ENCODE measurements at places on chromosomes 6 and 20.

- no peak for DNase-seq
These were observed 127.5 kb downstream of the RIN2 start for GRCh38 chr20:19885594-19885938.

GRCh38 chr6:165621940-165622339 is 41.1 kb downstream of the PDE10A start:
- no peak for DNase-seq

DNA sequence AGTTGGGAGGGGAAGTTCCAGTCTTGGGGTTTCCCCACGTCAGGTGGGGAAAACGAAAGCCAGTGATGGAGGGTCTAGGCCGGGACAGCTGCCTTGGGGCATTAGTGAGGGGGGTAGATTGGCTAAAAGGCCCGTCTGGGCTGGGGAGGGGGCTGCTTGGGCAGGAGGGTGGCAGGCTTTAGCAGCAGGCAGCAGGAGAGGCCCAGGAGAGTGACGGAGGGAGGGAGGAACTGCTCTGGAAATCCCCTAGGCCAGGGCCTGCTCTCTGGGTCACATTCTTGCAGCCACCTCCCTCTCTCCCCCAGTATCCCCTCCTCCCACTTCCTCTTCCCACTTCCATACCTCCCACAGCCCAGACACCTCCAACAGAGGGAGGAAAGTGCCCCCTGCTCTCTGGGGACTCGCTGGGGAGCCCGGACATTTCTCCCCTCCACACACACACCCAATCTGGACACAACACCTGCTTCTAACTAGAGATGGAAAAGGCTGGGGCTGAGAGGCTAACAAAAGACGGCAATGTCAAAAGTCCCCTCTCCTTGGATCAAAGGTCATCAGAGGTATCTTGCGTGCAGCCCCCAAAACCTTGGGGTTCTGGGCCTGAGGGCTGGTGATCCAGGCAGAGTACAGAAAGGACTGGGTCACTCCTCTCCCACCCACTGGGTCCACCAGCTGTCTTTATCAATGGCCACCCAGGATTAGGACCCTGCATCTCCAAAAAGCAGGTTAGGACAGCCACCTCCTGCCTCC is 1.8 kb downstream of the NFKBIE start:
- no peak for DNase-seq

DNA sequence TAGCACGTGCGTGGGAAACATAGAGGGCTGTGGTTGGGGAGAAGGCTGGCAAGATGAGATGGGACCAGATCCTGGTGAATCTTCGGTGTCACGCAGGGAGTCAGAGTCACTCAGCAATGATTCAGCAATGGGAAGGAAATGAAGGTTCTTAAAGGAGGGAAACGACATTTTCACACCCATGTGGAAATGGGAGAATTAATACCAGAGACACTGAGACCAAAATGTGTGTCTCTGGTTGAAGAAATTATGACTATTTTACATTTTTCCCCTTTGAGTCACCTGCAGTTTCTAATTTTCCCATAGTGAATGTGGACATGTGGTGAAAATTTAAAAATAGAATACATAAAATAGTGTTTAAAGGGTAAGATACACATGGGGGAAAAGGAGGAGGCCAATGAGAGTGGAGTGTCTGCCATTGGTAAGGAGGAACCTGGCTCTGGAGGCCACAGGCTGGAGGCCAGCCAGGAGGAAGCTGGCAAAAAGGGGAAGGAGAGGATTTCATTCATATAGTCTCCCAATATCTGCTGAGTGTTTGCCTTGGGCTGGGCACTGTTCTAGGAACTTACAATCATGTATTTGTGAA is 17.5 kb downstream of the NRN1 start:
- peak; percentile 96 for DNase-seq

GRCh38 chr6:26175428-26176181 is 88.4 kb downstream of the HFE start:
- DNase-seq, result peak; percentile 70

GRCh38 chr20:47799116-47799715 is 13.9 kb upstream of the SULF2 start:
- no peak for DNase-seq

GRCh38 chr6:15551262-15551661 is 111.6 kb downstream of the DTNBP1 start:
- no peak for DNase-seq

DNA sequence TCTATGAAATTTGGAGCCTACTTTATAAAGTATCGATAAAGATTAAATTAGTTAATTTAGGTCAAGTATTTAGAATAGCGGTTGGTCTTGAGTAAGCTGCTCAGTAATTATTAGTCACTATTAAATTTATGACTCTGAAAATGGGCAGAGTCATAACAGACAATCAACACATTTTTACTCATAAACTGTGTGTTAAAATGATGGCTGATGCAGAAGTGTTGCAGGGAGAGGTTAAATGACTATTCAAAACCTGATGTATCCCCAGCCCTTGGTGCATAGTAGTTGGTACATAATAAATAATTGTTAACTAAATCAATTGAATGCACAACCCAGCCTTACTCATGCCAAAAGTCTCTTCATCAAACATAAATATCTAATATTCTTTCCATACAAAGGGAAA is 30.6 kb downstream of the HIVEP2 start:
- no peak for DNase-seq

GRCh38 chr20:34334654-34335407 is 28.2 kb upstream of the ITCH start:
- DNase-seq, result no peak

- DNase-seq, result no peak
These were observed 430.1 kb upstream of the SLC35B3 start for GRCh38 chr6:8865451-8865850.

DNA sequence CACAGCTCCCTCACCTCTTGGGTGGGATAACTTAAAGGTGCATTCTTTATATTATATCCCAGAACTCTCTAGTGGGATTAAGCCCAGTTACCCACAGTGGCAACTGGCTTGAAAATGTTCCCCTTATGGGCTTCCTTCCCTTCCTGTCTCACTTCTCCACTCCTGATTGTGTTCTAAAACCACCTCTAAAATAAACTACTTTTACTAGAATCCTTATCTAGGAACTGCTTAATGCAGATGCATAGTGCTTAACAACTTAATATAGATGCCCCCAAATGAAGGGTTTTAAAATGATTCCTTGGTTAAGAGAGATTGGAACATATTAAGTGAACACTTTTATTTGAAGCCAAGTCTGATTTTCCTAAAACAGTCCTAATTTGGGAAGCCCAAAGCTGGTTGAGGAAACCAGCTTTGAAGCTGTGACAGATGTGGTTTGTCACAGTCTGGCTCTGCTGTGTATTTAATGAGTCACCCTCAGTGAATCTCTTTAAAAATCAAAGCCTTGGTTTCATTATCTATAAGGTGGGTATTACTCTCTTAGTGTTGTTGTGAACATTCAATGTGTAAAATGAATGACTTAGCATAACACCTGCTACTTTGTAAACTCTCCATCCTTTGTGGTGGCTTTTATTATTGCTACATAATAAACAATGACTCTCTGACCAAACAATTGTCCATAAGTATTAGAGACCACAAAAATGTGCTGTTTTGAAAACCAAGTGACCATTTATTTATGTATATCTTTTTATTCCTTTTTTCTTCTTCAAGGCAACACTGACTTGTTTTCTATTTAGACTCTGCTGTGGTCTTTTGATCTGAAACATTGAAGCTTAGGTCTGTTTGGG is 24.4 kb downstream of the PLCB1 start:
- DNase-seq, result peak; percentile 50

DNA sequence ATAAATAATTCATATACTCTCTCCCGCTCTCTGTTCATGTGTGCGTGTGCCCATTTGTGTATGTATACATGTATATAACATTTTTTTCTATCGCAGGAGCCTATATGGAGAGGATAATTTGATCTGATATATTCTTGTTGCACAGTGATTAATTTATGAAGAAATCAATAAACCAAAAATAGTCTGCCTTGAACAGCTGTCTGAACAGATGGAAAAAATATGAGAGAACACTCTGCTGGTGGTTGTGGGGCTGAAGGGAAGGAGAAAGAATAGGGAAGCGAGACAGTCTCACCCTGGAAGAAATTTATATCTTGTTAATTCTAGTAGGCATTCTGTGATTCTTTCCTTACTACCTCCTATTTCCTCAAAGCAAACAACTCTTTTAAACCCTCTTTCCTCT is 96.6 kb upstream of the B3GAT2 start:
- no peak for DNase-seq

- no peak for DNase-seq
These were observed 517.5 kb downstream of the PREX1 start for GRCh38 chr20:48310305-48310704.

- no peak for DNase-seq
These were observed 162.7 kb downstream of the INSM1 start for GRCh38 chr20:20530428-20531151.

- DNase-seq, result peak; percentile 77
These were observed 119.6 kb downstream of the KIF13A start for GRCh38 chr6:17867880-17868279.

DNA sequence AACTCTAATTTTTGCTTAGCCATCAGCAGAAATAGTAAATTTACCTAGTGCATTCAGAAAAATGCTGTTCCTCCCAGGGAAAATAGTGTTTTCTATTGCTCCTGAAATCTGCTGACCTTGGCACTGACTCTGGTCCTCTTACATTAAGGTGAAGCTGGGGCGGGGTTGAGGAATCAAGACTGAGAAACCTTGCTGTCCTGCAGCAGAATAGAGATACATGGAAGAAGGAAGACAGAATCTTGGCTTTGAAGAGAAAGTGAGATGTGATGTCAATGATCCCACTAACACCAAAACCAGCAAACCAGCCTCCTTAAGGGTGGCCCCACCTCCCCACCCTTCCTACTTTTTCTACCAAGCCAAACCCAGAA is 840 bp upstream of the LY86 start:
- DNase-seq, result no peak

GRCh38 chr6:39617026-39617425 is 108.2 kb downstream of the KIF6 start:
- DNase-seq, result no peak

GRCh38 chr20:34047010-34047687 is 53.4 kb downstream of the RALY start:
- no peak for DNase-seq

DNA sequence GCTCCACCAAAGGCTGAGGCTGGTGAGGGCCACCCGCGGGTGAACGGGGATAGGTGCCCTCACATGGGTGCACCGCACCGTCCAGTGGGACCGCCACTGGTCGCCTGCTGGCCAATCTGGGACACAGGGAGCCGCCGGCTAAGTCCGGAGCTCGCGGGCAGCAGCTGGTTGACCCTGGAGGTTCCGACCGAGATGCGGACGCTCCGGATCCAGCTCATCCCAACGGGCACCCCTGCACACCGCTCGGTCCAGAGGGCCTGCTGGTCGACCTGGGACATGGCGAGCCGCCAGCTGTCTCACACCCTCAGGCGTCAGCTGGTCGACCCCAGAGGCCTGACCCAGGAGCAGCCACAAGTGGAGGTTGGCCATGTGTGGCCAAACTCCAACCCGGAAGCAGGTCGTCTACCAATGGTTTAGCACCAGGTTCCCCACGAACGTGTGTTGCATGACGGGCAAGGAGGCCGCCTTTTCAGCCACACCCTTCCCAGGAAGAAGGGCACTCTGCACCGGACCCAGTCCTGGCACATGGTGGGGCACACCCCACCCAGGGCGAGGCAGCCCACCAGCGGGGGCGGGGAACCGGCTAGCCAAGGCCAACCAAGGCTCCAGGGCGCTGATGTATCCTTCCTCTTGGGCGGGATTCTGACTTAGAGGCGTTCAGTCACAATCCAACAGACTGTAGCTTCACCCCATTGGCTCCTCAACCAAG is 746.0 kb upstream of the DEFB115 start:
- no peak for DNase-seq

- no peak for DNase-seq
These were observed 17.7 kb downstream of the RIPOR3 start for GRCh38 chr20:50673466-50674137.

DNA sequence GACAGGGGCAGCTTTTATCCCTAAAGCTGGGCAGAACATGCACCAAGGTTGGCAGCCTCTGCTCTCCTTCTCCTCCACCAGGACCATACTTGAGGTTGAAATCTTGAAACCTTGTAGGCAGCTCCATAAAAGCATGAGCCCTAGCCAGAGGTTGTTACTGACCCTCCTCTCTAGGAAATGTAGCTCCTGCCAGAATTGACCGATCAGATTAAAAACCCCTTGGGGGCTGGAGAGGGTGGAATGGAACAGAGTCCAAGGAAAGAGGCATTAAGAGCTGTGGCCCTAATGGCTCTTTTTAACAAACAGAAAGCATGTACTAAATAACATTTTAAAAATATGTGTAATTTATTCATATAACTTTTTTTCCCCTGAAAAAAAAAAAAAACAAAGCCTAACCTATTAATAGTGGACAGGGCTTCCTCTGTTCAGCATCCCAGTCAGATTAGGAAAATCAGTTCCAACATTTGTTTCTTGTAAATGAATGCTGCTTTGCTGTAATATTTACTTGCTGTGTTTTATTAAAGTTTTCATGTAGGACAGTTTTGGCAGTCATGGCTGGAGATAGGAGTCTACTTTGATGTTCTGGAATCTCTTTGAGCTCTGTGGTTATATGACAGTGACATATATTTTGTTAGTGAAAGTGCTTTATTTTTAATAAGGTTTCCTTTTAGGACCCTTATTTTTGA is 41.3 kb downstream of the MTHFD1L start:
- no peak for DNase-seq

GRCh38 chr6:33683576-33684427 is 27.7 kb downstream of the UQCC2 start:
- no peak for DNase-seq

DNA sequence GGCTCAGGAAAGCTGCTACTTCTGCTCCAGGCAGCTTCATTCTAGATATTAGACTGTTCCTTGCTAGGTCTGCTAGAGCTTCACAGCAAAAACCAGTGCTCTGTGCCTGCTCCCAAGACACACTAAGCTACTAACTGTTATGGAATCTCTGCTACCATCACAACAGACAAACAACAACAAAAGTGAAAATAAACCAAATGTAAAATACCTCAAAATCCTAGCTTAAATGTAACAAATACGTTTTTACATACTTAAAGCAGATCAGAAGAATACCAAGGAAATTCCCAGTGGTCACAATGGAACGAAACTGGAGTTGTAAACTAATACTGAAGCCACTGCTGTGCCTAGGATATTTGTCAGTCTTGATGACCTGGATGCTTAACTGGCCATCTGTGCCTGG is 84.6 kb upstream of the EZR start:
- DNase-seq, result no peak

DNA sequence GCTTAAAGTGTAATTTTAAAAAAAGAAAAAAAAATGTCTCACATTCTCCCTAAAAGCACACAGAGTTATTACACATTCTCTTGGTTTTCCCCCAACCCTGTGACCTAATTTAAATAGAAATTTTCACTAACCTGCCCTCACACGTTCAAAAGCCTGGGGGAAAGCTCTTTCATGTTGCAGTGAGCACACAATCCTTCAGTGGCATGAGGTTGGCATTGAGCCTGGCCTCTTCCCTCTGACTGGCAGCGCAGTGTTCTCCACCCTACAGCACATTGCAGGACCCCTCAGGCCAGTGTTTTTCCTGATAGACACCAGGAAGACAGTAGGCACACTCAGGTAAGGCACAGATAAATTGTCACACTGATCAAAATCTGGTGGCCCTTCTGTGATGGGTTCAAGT is 34.1 kb downstream of the TNFRSF21 start:
- no peak for DNase-seq
